ENCODE measurements at places on chromosomes 5 and 9.

DNA sequence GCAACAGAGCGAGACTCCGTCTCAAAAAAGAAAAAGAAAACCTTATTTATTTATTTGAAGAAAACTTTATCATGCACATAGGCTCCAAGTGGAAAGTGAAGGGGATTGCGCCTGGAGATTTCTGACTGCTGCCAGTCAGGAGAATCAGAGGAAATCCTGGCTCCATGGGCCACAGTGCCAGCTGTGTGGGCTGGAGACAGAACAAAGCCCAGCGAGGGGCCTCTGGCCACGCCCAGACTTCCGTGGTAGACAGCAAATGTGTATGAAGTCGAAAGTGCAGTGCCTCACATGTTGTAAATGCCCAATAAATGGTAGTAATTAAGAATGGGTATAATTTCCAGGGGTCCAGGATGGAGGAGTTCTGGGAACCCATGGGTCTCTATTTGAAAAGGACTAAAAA is 75.8 kb upstream of the WWC1 start:
- DNase-seq = no peak

GRCh38 chr9:133461975-133462374 is 2.2 kb downstream of the CACFD1 start:
- DNase-seq = peak; percentile 2

DNA sequence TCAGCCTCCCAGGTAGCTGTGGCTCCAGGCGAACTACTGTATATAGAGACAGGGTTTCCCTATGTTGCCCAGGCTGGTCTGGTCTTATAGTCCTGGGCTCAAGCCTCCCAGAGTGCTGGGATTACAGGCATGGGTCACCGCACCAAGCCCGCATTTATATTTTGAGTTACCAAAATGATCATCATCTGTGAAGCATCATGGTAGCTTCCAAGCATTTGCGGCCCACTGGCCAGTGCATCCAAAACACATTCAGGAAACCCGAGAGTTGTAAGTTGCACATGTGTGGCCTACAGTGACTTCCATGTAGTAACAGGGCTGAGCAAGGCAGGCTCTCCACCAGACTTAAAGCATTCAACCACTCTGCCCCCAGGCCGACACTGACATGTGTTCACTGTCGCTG is 2.3 kb downstream of the BRD3OS start:
- DNase-seq = no peak

DNA sequence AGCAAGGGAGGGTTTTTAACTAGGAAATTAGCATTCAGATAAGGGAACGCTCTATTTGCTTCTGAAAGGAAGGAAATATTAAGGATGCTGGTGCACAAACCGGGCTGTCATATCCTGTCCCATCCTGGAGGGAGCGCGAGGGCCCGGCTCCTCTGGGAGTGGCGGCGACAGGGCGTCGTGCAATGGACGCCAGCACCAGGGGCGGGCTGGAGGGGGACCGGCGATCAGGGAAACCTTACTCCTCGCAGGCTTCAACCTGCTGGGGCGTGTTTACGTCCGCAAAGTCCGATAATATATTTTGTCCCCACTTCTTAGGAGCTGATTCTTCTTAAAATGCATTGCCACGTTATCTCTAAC is 197.1 kb upstream of the TBCA start:
- DNase-seq = no peak

DNA sequence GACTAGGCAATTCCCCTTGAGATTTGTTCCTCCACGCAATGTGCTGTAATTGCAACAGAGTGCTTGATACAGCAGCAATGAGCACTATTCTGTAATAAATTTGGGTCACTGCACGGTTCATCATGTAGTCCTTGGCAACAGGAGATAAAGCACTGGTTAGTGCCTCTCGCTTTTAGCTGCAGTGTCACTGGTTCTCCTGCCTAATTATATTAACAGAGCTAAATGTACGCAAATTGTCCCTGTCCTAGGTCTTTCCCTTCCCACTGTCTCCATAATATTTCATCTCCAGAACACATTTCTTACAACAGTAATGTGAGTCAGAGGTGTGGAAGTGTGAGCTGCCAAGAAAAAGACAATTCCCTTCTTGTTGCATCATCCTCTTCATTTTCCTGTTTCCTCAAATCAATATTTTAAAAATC is 553.1 kb downstream of the ZNF608 start:
- no peak for DNase-seq
